Activated CD4-positive, alpha-beta T cell treated with anti-CD3 and anti-CD28 coated beads, Interleukin-2, amount 50 U/mL, for 1 hour (primary cell): ENCODE measurements at places on chromosomes 16 and 17.
A peak's percentile ranks its signal among the peaks of the same experiment; 100 is the strongest.

DNA sequence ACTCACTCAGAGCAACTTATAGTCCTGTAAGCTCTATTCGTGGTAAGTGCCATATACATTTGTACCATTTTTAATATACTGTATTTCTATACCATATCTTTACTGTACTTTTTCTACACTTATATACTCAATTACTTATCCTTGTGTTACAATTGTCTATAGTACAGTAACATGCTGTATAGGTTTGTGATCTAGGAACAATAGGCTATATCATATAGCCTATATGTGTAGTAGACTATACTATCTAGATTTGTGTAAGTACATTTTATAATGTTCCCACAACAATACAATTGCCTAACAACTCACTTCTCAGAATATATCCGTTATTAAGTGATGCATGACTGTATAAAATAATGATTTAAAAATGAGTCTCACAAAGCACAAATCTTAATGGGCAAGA, 123.3 kb upstream of the NACA2 start:
- DNase-seq = no peak

GRCh38 chr17:82029391-82029790, 2.1 kb upstream of the RAC3 start:
- DNase-seq = no peak

DNA sequence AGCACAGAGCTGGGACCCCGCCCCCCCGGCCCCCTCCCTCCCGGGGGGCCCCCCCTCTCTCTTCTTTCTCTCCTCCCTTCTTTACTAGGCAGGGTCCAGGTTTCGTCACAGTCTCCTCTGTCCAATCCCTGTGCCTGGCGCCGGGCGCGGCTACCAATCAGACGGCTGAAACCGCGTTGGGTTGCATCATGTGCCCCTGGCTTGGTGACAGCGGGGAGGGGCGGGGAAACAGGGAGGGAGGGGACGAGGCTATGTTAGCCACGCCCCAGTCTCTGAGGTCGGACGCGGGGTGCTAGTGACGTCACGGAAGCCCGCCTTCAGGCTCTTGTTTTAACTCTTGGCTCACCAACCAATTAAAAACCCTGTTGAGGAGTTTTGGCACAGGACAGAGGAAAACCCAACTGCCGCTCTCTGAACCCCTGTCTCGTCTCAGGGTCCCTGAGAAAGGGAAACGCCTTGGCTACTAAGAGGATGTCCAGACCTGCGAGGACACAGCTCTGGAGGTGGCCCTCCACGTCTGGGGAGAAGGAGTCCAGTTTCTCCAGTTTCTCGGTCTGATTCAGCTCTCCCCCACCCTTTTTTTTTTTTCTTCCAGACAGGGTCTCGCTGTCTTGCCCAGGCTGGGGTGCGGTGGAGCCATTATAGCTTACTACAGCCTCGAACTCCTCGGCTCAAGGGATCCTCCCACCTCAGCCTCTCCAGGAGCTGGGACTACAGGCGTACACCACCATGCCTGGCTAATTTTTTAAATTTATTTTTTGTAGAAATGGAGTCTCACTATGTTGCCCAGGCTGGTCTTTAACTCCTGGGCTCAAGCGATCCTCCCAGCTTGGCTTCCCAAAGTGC, 441 bp upstream of the PLEKHH3 start:
- peak; percentile 99 for DNase-seq

GRCh38 chr16:799111-799947, 1.2 kb downstream of the GNG13 start:
- no peak for DNase-seq

DNA sequence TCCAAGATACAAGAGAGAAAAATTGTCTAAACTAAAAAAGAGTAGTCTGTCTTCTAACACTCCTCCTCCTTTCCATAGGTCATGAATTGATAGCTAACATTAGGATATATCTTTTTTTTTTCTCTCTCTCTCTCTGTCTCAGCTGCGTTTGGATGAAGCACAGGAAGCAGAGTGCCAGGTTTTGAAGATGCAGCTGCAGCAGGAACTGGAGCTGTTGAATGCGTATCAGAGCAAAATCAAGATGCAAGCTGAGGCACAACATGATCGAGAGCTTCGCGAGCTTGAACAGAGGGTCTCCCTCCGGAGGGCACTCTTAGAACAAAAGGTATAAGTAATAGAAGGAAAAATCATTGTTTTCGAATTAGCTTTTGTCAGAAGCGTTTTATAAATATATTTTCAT, 32.9 kb downstream of the ABHD15 start:
- no peak for DNase-seq

- no peak for DNase-seq
Observed at GRCh38 chr17:2379489-2380225, 21.2 kb downstream of the MNT start.

DNA sequence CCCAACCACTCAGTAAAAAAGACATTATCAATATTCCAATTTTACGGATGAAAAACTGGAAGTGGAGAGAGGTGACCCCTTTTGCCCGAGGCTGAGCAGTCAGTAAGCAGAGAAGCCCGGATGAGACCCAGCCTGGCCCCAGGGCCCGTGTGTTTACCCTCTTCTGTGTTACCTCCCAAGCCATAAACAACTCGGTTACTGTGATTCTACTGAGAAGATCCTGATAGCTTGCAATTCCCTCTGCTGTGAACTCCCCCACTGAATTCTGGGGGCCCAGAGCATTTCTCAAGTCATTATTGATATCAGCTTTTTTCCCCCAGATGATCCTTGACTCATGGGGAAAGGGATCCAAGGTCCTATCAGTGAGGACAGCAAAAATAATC, 482.6 kb upstream of the ERCC4 start:
- no peak for DNase-seq

DNA sequence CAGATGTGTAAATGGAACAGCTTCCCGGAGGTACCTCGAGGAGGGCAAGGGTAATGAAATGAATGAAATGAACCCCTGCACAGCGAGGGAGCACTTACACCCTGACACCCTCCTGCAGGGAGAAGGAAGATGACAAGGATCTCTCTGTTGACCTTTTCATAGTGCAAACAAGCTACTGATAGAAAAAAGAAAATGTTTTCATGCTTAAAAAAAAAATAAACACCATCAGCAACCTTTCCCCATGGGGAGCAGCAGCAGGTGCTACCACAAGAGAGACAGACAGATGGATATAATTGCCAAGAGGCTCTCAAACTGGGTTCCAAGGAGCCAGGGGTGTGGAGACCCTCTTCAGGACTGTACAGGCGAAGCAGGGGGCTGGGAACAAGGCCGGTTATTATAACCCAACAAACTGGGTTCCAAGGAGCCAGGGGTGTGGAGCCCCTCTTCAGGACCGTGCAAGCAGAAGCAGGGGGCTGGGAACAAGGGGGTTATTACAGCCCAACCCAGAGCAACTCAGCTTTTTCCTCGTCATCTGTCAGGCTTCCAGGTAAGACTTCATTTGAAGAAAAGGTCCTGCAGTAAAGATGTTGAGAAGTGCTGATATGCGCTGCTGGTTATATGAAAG, 718 bp upstream of the RPH3AL start:
- no peak for DNase-seq

DNA sequence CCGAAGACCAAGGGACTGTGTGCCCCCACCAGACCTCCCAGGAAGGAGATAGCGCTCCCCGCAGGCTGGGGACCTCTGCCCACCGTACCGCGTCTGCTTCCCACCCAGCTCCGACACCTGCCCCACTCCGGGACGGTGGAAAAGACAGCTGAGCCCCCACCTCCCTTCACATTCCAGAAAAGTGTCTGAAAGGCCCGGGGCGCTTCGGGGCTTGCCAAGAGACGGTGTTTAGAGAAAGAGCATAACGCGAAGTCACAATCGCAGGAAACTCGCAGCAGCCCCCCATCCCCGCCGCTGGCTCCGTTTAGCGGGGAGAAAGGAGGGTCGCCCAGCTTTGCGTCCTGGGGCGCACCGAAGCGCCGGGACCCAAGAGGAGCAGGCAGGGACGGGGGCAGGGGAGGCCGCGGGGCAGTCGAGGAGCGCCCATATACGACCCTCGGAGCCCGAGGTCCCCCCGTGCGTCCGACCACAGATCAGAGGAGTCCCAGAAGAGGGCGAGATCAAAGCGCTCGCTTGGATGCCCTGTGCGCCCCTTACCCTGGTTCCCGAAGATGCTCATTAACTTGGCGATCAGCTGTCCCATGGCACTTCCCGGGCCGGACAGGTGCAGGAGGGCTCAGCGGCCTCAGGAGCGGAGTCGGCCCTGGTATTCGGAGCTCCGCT, 652 bp downstream of the ARL5C start:
- DNase-seq = no peak

DNA sequence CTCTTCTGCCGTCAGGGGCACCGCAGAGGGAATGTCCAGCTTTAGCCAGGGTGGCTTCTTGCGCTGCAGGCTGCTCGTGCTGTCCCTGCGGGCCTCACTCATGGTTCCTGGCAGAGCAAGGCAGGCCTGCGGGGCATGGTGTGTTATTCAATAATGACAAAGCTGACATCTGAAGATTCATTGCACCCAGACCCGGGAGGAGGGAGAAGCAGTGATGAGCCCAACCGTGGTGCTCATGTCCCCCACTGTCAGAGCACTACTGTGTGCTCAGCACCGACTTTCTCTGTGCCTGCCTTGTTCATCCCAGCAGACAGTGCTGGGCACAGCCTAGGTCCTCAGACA, 7.5 kb downstream of the RHBDF1 start:
- no peak for DNase-seq

DNA sequence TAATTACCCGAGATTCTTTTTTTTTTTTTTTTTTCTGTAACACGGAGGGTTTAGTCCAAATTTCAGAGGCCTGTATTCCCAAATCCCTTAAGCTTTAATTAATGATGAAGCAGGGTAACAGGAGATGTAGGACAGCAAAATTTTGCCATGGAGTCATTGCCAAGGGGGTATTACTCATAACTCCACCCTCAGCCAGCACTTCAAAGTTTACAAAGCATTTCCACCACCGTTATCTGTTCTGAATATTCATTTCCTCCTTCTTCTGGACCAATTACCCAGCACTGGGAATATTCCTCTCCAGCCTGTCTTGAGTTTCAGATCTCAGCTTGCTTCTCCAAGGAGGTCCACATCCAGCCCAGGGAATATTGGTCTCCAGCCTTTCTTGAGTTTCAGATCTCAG, 747.5 kb upstream of the EEF2KMT start:
- DNase-seq = no peak
